ENCODE measurements at places on chromosomes 16 and 17.
A peak's percentile ranks its signal among the peaks of the same experiment; 100 is the strongest.

GRCh38 chr17:78506454-78507309, 70.5 kb downstream of the DNAH17 start:
- no peak for DNase-seq

DNA sequence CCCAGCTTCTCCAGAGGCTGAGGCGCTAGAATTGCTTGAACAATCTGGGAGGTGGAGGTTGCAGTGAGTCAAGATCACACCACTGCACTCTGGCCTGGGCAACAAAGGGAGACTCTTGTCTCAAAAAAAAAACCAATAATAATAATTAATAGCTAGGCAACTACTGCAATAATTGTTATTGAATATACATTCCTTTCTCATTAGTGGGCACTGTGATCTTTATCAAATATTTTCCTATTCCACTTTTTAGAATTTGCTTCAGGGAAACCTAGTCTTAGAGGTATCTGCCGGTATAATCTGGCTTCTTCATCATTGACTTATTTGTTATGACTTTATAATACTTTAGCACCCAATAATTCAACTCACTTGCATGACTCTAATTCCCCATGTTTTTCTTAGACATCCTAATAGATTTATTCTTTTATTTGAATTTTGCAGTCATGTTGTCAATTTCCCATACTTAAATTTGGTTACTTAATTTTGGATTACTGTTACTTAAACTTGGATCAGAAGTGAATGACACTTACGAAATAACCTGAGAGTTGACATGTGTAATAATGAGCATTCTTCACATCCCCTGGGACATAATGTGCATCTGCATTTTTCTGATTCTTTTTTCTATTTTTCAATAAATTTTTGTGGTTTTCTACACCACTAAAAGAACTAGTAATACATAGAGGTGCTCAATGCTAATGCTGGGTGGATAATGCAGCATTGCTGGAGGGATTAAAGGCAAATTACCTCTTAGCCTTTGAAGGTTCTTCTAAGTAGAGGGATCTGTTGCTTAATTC, 25.0 kb upstream of the KCNJ16 start:
- no peak for DNase-seq

DNA sequence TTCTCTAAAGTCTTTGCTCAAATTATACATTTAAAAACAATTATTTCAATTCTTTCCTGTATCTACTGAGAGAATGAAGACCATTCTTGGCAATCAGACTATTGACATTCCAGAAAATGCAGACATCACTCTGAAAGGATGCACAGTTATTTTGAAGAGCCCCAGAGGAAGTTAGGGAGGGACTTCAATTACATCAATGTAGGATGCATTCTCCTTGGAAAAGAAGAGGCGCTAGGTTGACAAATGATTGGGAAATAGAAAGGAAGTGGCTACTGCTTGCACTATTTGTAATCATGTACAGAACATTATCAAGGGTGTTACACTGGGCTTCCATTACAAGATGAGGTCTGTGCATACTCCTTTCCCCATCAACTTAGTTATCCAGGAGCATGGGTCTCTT, 74.3 kb downstream of the SSH2 start:
- no peak for DNase-seq

GRCh38 chr17:51734462-51734861, 424.1 kb downstream of the CA10 start:
- no peak for DNase-seq

DNA sequence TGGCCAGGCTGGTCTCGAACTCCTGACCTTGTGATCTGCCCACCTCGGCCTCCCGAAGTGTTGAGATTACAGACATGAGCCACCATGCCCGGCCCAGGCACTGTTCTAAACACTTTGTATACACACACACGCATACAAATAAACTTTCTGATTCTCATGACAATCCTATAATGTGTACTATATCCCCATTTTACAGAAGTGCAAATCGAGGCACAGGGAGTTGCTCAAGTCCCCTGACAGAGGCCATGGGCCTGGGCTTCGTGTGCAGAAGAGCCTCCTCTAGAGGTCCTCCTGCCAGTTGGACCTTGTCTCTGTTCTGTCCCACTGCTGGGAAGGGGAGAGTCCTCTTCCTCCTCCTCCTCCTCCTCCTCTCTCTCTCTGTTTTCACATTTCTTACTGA, 9.9 kb upstream of the GPRC5B start:
- no peak for DNase-seq

GRCh38 chr16:28283173-28283572, 9.2 kb upstream of the SBK1 start:
- no peak for DNase-seq

GRCh38 chr17:3894911-3895343, 2.1 kb upstream of the CAMKK1 start:
- no peak for DNase-seq

GRCh38 chr17:65931246-65932149, 260.4 kb downstream of the CEP112 start:
- no peak for DNase-seq

- no peak for DNase-seq
These were observed 36.0 kb downstream of the TMEM235 start for GRCh38 chr17:78267253-78268073.

- no peak for DNase-seq
These were observed 11.6 kb downstream of the TRAF7 start for GRCh38 chr16:2167068-2167638.

- no peak for DNase-seq
These were observed 9.5 kb downstream of the IRF8 start for GRCh38 chr16:85908444-85908843.

DNA sequence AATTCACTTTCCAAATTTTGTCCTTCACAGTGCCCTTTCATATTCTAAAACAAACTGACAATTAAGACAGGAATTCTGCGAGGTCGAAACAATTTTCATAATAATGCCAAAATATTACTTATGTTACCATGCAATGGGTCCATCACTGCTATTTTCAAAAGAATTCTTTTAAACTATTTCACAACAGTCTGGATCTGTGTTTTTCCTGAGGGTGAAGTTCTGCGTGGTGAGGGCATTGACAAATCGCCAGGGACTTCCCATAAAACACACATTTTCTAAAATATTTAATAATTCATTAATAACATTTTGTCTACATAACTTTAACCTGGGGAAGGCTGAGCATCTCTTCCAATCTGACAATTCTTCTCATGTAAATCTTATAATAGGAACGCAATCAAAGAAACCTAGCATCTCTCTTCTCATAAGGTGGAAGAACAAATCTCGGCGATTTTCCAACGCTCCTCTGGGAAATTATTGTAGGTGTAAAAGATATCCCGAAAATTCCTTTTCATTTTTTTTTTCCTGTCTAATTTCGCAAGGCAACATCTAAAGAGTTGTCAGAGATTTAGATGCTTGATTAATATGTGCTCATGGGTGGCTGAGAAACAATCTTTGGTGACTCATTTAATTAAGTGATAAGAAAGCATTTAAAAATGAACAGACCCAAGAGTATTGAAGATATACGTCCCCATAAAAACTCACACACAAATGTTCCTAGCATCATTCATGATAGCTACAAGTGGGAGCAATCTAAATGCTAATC, 41.5 kb downstream of the CALB2 start:
- no peak for DNase-seq

DNA sequence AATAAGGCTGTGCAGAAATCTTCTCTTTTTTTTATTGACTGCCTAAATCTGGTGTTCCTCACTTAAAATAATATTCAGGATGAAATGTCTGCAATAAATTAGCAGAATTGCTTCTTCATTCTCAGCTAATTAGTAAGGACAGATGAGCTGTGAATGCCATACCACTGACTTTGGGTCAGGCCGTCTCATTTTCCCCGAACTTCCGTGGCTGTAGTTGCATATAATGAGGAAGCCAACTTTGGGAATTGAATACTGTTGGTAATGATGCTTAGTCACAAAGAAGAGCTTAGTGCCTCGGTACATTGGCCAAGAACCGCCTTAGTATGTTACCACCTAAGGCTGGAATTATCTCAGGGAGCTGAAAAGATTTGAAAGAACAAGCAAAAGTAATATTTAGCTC, 47.6 kb downstream of the NUP93 start:
- DNase-seq, result no peak

DNA sequence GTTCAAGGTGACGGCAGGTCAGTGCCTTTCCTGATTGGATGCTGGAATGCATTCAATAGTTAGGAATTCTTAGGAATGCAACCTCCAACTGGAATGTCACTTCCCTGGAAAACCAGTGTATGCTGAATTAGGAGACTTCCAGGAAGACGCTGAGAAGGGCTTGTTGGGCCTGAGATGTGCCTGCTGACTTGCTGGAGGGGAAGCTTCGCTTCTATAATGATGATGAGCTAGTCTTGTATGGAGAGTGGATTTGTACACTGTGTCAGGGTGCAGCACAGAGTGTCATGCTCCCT, 45.6 kb downstream of the SMPD3 start:
- DNase-seq, result no peak

DNA sequence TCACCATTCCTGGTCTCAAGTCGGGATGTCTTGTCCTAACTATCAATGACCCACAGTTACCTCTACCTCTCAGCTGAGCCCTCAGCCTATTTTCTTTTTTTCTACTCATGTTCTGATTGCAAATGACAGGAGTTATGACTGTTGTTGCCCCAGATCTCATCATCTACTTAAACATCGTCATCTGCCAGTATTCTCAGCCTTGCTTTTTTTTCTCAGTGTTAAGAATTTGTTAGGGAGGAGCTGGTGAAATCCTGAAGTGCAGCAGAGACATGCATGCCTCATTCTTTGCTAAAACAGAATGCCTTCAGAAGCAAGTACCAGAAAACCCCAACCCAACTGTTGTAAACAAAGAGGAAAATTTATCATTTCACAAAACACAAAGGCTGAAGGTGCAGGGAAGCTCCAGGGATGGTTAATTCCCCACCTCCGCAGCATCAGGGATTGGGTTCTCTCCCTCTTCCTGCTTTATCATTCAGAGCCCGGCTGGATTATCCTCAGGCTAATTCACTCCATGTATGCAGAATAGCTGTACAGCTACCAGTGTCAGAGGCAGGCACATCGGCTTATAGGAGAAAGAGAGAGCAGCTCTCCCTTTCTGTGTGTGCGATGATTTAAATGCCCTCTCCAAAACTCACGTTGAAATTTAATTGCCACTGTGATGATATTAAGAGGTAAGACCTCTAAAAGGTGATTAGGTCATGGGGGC, 540.8 kb upstream of the HSBP1 start:
- DNase-seq, result no peak

GRCh38 chr16:1378804-1379303, 27.1 kb downstream of the GNPTG start:
- DNase-seq, result peak; percentile 42

DNA sequence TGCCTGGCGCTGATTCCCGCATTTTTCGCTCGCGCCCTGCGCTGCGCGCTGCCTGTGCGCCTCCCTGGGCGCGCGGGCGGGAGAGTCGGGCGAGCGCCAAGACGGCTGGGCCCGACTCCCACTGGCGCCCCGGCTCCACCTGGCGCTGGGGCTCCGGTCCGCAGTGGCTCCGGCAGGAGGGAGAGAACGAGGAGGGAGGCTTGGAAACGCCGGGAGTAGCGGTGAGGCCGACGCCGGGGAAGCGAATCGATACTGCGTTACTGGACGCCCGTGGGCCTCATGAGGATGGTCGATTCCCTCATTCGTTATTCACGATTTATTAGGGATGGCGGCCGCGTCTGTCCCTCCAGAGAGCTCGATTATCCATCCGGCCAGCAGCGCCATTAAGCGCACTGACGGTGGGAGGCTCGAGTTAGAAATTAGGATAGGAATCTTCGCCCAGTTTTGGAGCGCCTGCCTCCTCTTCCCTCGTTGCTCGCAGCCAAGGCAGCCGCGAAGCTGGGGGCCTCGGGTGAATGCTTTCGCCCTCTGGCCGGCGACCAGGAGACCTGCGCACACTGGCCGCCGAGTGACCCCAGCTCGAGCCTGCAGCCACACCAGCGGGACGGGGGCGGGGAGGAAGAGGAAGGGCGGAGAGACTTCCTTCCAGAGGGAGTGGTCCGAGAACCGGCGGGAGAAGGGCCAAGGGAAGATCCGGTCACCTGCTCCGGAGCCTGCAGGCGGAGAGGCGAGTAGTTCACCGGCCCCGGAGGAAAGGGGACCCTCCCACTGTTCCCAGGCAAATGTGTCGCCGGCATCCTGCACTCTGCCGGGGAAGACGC, 1.3 kb upstream of the PCGF2 start:
- no peak for DNase-seq

DNA sequence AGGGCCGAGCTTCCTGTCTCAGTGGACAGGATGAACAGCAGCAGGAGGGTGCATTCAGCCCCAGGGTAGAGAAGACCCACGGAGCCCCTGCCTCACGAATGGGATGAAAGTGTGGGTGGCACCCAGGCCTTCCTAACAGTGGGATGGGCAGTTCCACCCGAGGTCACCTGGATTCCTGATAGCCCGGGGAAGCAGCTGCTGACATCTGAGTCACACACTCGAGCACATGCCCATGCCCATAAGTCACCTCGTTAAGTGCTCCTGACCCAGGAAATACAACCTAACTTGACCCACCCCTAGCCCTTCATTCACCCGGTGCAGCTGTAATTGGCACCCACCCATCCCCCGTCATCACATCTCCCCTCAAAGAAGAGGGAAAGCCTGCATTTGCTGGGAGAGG, 85.3 kb upstream of the FOXF1 start:
- no peak for DNase-seq

DNA sequence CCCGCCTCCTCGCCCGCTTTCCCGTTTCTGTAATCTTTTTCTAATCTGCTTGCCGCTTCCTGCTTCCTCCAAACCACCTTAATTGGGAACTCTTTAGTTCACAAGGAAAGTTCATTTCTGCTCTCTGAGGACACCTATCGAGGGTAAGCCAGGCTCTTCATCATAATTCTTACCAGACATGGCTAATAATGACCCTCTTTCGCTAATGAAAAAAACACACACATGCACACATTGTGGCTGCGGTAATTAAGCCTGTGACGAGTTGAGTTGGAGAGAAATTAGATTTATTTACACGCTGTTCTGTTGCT, 100.6 kb downstream of the ZNF423 start:
- DNase-seq, result no peak

GRCh38 chr16:54204756-54205155, 81.8 kb downstream of the IRX3 start:
- no peak for DNase-seq

- DNase-seq, result no peak
These were observed 256.1 kb downstream of the ZFHX3 start for GRCh38 chr16:72791786-72792185.

DNA sequence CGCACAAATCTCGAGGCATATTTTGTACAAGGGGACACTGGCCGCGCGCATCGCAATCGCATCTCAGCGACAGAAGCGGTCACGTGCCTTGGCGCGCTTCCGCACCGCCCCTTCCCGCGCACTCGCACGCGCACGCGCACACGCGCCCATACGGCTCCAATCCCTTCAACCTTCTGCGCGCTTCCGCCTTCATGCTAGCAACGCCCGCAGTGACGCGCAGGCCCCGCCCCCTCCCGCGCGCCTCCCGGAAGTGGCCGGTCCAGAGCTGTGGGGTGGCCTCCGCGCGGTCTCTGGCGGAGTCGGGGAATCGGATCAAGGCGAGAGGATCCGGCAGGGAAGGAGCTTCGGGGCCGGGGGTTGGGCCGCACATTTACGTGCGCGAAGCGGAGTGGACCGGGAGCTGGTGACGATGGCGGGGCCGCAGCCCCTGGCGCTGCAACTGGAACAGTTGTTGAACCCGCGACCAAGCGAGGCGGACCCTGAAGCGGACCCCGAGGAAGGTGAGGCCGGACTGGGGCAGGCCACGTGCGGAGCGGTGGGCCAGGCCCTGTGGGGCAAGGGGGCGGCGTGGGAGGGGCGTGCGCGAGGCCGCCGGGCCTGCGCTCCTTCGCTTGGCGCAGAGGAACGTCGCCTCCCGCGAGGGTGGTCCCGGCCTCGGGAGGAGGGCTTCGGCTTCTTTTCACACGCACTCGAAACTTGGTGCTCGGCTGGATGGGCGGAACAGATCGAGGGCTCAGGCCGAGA, at the start of gene AATF:
Gene AATF (plus strand): TSS at position 238 of the 744 bp plus-strand sequence. CDS start 172 bp downstream, at position 410.
- DNase-seq, result peak; percentile 94

All from T-helper 2 cell (primary cell).